ENCODE measurements at places on chromosomes 16 and 17.

DNA sequence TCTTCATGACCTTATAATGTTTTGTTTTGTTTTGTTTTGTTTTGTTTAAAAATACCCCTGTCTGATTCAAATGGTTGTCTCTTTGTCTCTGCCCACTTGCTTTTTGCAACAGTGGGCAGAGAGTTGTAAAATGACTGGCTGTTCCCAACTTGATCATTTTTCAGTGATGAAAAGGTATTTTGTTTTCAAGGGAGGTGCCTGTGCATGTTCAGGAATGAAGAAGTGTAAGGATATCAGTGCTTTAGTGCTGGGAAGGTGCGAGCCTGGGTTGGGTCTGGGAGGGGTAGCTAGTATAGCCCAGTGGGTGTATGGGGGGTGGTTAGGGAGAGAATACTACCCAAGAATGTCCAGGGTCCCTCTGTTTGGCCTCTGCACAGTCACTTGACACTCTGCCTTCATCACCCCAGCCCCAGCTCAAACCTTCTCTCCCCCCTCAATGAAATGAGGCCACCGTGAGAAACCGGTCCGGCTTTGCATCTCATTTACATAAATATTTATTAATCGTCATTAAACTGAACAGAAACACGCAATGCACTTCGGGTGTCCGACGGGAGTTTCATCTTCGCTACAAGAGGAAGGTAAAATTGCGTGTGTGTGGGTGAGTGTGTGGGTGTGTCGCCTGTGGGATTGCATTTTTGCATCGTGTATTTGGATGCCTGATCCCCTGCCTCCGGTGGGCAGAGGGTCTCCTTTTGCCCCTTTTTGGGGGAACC lies 4.3 kb downstream of the NEUROD2 start:
- no peak for DNase-seq

DNA sequence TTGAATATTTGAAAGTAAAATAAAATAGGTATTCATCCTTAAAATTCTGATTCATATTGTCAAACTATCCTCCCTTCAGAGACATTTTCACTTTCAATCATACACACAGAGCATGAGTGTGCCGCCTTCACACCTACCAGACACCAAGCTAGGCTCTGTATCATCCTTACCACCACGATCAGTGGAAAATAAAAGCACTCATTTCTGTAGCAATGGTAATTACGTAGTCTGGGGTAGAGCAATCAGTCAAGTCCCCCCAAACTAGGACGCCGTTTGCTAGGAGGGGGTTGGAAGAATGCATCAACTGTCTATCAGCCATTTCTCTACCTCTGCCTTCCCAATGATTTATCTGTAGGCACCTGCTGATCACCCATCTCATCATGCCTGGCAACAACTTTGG lies 84.6 kb upstream of the GRIN2A start:
- no peak for DNase-seq

DNA sequence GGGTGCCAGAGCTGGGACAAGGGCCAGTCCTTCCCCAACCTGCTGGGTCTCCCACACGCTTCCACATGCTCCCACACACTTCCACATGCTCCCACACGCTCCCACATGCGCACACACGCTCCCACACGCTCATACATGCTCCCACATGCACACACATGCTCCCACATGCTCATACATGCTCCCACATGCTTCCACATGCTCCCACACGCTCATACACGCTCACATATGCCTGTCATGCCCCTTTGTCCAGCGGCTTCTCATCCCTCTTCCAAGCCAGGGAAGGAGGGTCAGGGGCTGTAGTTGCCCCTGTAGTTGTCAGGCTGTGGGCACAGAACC lies 9.9 kb upstream of the METRNL start:
- DNase-seq = no peak

DNA sequence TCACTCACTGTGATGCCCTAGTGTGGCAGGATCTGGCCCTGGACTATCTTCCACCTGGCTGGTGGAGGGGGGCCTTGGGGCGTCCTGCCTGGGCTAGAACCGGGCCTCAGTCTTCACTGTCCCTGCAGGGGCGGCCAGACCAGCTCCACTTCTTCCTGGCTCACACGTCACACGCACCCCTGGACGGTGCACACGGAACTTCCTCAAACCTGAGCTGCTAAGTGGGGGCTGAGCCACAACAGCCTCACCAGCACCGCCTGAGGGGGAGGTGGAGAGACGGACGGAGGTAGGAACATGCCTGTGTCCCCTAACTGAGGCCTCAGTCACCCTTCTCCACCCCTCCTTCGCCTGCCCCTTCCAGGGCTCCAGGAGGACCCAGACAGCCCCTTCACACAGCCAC lies 36.6 kb downstream of the TIMM22 start:
- no peak for DNase-seq

GRCh38 chr17:76527430-76528111 lies 9.9 kb downstream of the CYGB start:
- no peak for DNase-seq

DNA sequence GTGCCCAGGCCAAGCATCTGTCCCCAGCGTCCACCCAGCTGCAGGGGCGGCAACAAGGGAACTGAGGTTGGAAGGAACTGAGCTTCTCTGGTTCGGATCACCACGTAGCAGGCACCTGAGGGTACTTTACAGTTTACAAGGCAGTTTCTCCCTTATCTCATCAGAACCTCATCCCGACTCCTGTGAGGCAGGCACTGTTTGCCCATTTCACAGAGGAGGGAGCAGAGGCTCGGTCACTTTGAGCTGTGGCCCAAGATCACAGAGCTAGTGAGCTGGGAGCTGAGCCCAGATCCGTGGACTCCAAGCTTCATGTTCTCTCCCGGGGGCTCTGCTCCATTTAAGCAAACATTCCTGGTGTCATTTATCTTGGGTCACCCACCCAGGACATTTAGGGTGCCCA lies 15.1 kb downstream of the UBALD1 start:
- no peak for DNase-seq

- DNase-seq = no peak
Measured at GRCh38 chr17:37039269-37039668, 90.5 kb downstream of the AATF start.

- DNase-seq = no peak
Measured at GRCh38 chr17:16866436-16866835, 105.5 kb downstream of the TNFRSF13B start.

DNA sequence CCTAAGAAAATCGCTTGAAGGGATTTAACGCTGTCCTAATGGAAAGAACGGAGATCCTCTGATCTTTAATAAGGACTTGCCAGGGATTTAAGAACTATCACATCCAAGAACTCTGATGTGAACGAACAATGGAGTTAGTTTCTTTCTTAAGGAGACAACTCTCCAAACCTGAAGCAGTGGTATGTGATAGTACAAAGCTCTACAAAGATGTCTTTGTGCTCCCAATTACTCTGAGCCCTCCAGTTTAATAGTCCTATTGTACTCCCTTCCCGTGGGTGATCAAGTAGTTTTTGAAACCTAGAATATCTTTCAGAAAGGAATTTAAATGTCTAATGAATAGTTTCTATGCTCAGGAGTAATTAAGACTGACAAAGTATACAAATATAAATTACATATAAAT lies 123.8 kb downstream of the FTO start:
- DNase-seq = no peak

DNA sequence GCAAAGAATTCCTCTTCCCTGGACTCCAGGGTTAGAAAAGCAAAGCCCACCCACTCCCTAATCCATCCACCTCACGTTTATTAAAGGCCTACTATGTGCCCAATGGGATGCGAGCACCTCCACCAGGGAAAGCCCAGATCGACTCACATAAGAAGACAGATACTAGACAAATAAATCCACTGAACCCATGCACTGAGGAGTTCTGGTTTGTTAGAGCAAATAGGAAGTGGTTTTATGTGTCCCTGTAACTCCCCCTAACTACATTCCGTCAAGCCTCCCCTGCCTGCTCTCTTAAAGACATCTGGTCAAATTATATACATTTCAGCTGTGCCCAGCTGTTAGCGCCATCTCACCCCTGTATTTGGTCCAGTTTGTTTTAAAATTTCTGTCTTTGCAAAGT lies 218.5 kb upstream of the RPL38 start:
- DNase-seq = no peak

Data from progenitor cell of endocrine pancreas (in vitro differentiated cells).